ENCODE measurements at places on chromosomes 4 and X. TPM values are rescaled to one million over a fixed set of nuclear protein-coding genes. Genes with fewer than 3 reads are reported as not detected.

The FRAS1 gene
- 1.3 TPM for total RNA-seq

The TRIM75 gene
- 0.32 TPM for total RNA-seq

GRCh38 chrX:16433021-16433420 is 216.9 kb upstream of the S100G start:
- DNase-seq: no peak

DNA sequence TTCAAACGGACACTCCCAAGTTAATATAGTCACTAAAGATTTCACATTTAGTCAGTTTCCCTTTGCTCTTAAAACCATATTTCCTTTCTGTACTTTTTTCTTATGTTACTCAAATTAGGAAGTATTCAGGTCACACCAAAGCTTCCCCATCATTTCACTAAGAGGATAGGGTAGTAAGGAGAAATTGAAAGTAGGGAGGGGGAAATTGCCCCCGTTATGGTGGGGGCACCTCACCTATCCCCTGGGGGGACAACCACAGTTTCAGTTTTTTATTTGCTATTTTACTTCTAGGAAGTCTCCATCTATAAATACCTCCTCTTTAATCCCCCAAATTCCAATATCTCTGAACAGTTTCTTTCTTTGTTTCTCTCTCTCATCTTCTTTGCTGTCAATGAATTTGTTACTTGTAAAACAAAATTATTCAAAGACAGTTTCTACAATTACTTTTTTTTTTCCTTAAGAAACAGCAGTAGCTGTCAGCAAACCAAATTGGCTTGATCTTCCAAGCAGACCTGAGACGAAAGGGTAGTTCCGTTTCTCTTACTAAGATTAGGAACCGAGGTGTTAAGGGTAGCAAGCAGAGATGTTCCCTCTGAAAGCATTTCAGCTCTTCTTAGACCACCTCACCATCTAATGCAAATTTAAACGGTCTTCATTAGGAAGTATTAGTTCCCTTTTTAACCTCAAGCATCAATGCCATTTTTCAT is 160.2 kb upstream of the KLF3 start:
- DNase-seq: no peak

- no peak for DNase-seq
Measured at GRCh38 chr4:140686796-140687195, 69.4 kb downstream of the TBC1D9 start.

GRCh38 chr4:185885604-185886003 is 73.6 kb upstream of the SORBS2 start:
- no peak for DNase-seq

DNA sequence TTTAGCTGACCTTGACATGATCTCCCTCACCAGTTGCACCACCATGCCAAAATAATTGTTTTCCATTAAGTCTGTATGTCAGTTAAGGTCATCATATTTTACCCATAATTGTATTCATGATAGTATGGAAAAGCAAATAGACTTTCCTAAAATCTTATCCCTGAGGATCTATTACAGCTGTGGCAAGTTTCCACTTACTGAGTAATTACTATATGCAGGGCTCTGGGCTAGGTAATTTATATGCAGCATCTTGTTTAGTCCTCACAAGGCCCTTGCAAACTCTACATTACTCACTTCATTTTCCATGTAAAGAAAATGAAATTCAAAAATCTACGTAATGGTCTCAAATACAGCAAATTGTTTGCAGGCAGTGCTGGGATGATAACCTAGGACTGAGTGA is 34.8 kb downstream of the YIPF7 start:
- no peak for DNase-seq

Measured in fibroblast of villous mesenchyme (primary cell).